ENCODE measurements at places on chromosomes 12 and 14. TPM values are rescaled to one million over a fixed set of nuclear protein-coding genes. Genes with fewer than 3 reads are reported as not detected.

GRCh38 chr14:61553730-61554641 lies 141.3 kb upstream of the HIF1A start:
- DNase-seq = peak; percentile 66

DNA sequence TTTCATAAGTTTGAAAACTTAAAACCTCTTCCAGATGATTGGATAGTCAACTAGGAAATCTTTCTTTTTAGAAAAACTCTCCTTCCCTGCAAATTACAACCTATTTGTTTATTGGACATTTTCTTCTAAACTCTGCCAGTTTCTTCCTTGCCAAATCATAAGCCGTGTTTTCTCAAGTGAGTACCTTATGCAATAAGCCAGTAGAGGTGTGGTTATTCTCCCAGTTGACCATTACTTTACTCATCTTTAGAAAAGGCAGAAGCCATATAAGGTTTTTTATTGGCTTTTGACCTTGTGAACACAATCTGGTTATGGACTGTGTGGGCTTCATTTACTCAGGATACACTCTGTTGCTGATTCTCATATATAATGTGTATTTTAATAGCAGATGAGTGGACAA lies 14.6 kb downstream of the ACTR6 start:
- no peak for DNase-seq

Gene SERPINA10
- total RNA-seq = not detected

Gene AKAP3
- 2.5 TPM for total RNA-seq

DNA sequence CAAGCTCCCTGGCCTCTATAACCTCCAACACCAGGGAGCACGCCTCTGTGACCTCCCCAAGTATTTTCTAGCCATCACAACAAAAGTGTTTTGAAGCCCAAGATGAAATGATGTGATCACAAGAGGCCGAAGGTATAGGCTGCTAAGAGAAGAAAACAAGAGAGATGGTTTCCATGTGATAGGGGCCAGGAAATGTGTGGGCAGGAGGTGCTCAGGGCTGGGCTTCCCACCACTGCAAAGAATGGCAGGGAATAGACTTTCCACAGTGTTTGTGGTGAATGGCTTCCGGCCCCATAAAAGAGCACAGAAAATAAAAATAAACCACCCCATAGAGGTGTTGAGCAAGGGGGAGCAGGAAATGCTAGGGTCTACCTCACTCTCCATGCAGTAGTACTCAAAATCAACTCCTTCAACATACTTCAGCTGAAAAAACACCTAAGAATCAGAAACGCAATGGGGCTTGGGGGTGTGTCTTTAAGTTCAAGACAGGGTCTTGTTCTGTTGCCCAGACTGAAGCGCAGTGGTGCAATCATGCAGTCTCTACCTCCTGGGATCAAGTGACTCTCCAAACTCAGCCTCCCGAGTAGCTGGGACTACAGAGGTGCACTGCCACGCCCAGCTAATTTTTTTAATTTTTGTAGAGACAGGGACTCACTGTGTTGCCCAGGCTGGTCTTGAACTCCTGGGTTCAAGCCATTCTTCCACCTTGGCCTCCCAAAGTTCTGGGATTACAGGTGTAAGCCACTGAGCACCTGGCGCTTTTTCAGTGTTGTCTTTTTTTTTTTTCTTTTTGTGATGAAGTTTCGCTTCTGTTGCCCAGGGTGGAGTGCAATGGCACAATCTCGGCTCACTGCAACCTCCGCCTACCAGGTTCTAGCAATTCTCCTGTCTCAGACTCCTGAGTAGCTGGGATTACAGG lies 27.1 kb downstream of the DAD1 start:
- DNase-seq = no peak

DNA sequence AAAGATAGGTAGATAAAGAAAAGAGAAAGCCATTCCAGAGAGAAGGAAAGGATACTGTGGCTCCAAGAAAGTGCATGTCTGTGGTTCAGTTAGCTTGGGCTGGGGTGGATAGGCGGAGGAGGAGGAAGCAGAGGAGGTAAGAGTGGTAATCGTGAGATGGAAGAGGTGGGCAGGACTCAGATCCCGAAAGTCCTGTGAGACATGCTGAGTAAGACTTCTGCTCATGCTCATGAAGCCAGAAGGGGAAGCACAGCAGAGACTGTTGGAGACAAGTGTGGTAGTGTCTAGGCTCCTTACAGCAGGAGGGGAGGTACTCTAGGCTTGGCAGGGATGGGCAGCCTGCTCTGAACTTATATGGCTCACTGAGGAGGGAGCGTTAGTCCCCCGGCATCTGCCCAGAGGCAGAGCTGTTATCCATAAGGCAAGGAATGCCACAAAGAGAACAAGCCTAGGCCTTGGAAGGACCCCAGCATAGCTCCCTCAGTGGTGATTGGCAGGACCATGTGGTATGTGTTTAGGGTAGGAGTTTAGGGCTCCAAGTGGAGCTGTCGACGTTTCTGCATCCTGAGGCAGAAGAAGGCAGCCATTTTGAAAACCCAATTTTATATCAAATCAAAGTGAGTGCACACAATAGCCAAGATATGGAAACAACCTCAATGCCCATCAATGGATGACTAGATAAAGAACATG lies 135.3 kb downstream of the SMOC1 start:
- DNase-seq = no peak

DNA sequence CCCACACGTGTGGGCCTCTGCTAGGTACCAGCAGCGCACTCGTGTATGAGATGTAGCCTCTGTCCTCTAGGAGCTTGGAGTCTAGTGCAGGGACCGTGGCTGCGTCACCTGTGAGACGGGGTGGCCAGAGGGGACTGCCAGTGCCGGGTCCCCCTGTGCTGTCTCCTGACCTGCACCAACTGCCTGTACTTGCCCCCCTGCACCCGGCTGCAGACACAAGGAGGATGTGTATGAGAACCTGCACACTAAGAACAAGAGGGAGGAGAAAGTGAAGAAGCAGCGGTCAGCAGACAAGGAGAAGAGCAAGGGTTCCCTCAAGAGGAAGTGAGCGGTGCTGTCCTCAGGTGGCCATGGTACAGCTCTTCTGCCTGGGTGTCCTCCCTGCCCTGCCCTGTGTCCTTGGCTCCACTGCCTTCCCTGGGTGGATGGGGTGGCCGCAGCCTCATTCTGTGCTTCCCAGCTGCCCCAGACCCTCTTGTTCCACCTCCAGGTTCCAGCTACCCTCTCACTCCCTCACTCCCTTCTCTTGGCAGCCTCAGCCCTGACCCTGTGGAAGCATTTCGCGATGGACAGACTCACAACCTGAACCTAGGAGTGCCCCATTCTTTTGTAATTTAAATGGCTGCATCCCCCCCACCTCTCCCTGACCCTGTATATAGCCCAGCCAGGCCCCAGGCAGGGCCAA lies 9.6 kb downstream of the PTPN6 start:
- DNase-seq = peak; percentile 46

- DNase-seq = no peak
These were observed 62.7 kb downstream of the ATG14 start for GRCh38 chr14:55348766-55349453.

DNA sequence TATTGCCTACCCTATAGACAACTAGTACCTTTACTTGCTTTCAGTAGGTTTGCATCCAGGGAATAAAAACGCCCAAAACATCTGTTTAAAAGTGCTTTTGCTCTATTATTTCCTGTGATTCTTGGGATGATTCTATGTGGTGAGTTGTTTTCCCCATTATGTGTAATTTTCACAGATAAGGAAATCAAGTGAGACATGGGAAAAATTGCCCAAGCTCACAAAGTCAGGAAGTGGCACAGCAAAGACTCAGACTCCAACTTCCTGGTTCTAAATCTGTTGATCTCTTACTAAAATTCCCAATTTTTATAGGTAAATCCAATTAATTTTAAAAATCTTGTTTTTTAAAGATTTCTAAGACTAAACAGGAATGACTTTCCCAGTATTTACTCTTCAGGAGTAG lies 39.0 kb downstream of the NID2 start:
- no peak for DNase-seq

Gene EMP1
- total RNA-seq = 45.2 TPM

GRCh38 chr12:32437095-32437515 lies 37.7 kb downstream of the FGD4 start:
- DNase-seq = peak; percentile 77

GRCh38 chr14:97977651-97978261 lies 1180.6 kb downstream of the VRK1 start:
- peak; percentile 55 for DNase-seq

DNA sequence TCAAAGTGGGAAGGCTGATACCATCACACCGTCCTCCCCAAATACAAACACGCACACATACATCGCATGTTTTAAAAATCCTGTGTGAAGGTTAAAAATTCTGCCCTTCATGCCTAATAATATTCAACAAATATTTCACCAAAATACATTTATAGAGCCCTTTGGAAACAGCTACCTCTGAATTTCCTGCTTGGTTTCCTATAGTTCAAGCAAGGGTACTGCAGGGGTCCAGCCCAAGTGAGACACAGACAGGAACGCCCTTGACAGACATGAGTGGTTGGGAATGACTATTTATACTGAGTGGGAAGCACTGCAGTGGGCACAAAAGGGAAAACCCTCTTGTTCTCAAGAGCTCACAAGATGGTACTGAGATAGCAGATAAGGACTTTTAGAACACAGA lies 51.0 kb downstream of the ST8SIA1 start:
- no peak for DNase-seq

Gene SMCO2
- total RNA-seq = not detected

DNA sequence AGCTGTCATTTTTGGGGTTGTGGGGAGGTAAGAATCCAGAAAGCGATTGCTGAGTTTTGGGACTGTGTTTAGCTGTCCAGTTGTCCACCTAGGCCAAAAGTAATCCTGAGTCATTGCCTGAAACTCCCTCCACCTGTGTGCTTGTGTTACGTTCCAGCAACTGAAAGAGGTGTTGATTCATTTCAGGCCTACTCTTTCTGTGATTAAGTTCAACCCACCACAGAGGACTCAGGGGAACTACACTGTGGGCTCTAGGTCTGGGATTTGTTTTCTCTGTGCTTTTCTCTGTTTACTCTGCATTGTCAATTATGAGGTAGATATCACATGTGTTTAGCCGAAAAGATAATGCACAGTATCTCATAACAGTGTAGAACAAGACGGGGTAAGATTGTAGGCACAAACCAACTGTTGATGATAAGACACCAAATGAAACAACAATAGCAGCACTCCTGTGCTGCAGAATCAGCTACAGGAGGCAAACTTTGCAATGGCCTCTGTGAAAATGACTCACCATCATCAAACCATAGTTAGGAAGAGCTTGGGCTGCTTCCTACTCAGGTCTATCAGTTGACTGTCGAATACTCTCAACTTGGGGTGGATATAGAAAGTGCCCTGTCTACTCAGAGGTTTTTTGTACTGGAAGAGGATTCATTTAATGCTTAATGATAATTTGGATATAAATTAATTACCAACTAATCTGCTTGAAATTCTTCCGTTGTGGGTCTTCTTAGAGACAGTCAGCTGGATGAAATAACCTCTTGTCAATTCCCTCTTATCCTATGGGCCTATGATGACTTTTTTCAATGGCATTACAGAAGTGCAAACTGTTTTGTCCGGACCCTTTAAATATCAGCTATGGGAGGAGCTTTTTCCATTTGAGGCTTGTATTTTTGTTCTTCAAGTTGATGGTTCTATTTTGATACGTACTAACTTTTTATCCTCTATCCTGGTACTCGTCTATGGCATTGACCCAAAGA lies 385.9 kb downstream of the BMP4 start:
- DNase-seq = no peak

DNA sequence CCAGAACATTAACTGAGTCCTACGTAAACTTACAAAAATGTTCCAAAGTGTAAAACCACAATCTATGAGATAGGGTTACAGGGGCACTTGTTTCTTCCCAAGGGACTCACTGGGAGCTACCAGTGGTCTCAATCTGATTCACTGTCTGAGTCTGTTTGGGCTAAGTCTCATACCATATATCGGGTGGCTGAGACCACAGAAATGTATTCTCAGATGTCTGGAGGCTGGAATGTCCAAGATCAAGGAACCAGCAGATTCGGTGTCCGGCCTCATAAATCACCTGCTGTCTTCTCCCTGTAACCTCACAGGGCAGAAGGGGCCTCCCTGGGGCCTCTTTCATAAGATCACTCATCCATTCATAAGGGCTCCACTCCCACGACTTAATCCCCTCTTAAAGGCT lies 616.3 kb upstream of the TMEM132C start:
- DNase-seq = no peak

DNA sequence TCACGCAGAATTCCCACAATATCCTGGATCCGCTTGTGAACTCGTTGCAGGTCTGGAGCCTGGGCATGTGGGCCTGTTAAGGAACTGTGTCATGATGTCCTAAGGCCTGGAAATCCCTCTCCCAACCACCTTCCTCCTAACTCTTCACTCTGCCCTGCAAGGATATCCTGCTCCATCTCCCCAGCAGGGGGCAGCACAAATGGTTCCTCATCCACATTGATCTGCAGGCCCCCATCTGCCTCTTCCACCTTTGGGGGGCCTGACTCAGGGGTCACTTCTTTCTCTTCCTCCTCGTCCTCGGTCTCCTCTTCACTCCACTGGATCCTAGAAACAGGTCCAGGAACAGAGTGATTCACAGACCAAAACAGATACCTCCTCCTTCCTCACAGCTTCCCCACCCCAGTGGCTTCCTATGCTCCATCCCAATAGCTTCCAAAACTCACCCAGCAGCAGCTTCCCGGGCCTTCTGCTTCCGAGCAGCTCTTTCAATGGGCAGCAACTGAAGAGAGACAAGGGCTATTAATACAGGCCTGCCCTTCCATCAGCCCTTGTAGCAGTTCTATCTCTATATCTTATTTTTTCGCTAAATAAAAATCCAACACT lies 4.5 kb downstream of the NOP2 start:
- DNase-seq = peak; percentile 69

DNA sequence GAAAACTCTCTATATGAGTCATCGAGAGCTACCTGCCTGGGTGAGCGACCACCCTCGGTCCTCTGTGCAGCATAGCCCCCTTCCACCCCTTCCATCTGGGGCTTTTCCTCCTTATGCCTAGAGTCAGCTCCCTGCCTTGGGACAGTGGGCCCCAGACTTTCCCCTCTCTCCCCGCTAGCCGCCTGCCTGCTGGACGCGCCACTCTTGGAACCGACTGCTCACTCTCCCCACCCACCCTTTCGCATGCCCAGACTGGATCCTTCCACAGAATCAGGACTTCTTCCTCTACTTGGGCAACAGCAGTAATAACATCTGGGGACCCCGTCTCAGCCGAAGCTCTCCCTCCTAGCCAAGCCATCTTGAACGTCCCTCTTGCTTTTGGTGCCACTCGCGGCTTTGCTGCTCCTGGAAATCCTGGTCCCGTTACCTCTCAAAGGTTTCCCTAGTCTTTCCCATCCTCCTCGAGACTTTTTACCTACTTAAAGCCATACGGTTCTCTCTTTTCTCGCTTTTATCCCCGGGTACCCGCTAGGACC lies 671 bp downstream of the ESYT1 start:
- peak; percentile 58 for DNase-seq
